Mesothelial cell of epicardium (in vitro differentiated cells): ENCODE measurements at places on chromosomes 1 and 21. TPM values are rescaled to one million over a fixed set of nuclear protein-coding genes. Genes with fewer than 3 reads are reported as not detected.

GRCh38 chr1:109208836-109209463, 4.8 kb upstream of the SARS1 start:
- H3K36me3 ChIP-seq, result no peaks in the 10 kb centered on the region
- H3K27me3 ChIP-seq, result peaks cover 2% of the 10 kb centered on the region
- H3K4me3 ChIP-seq, result no peak overlapping the region
- H3K27ac ChIP-seq, result no peak overlapping the region
- no peaks in the 10 kb centered on the region for H3K4me1 ChIP-seq

GRCh38 chr21:34054259-34054658, 19.1 kb upstream of the MRPS6 start:
- H3K4me1 ChIP-seq, result no peaks in the 10 kb centered on the region
- no peaks in the 10 kb centered on the region for H3K36me3 ChIP-seq
- no peaks in the 10 kb centered on the region for H3K27me3 ChIP-seq
- H3K4me3 ChIP-seq, result no peak overlapping the region
- H3K27ac ChIP-seq, result no peak overlapping the region
- no peak for DNase-seq

- H3K27me3 ChIP-seq, result no peaks in the 10 kb centered on the region
- H3K4me1 ChIP-seq, result peaks cover 2% of the 10 kb centered on the region
- no peak overlapping the region for H3K4me3 ChIP-seq
- H3K27ac ChIP-seq, result no peak overlapping the region
- DNase-seq, result peak; percentile 78
- H3K36me3 ChIP-seq, result no peaks in the 10 kb centered on the region
Observed at GRCh38 chr1:152869808-152870419, 8.2 kb upstream of the SMCP start.

GRCh38 chr1:202213361-202214088, 19.9 kb downstream of the LGR6 start:
- no peaks in the 10 kb centered on the region for H3K36me3 ChIP-seq
- peaks cover 45% of the 10 kb centered on the region for H3K27me3 ChIP-seq
- H3K4me1 ChIP-seq, result peaks cover 14% of the 10 kb centered on the region
- peak overlapping the region; percentile 64 for H3K4me3 ChIP-seq
- no peak overlapping the region for H3K27ac ChIP-seq
- DNase-seq, result no peak

DNA sequence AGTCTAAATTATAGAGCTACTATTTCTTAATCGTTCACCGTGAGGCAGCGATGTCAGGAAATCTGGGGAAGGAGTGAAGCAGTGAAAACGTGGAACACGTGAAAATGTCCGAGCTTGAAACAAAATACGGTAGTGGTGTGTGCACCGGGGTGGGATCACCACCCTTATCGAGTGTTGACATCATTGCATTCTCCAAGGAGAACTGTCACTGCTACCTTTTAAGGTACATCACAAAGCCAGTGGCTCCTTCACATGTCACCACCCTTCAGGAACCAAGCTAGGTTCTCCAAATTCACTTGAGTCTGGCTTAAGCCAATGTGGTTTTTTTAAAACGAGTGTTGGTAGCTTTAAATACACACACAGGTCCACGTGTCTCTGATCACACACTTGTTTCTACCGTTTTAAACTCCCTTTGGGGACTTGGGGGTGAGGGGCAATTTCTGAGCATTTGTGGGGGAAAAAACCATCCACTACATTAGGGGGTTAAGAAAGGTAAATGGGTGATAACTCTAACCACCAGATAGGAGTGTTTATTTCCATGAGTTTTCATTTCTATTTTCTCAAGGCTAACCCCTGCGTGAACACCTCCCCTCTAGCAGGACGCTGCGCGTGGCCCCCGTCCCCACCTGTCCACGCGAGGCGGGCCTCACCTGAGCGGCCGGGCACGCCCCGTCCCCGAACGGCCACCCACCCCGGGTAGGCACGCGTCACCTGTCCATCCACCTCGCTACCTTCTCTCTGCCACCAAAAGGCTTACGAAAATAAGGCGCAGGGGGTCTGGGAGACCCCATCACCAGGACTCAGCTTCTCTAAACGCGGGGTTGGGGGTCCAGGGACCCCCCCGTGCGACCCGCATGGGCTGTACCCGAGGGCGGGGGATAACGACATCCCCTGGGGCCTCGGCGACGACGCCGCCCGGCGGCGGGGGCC, 978 bp downstream of the PRDM15 start:
- peaks cover 1% of the 10 kb centered on the region for H3K36me3 ChIP-seq
- H3K27ac ChIP-seq, result peak overlapping the region; percentile 69
- H3K4me1 ChIP-seq, result peaks cover 14% of the 10 kb centered on the region
- peak; percentile 50 for DNase-seq

- H3K36me3 ChIP-seq, result no peaks in the 10 kb centered on the region
- H3K4me1 ChIP-seq, result peaks cover 16% of the 10 kb centered on the region
- no peak for DNase-seq
- H3K27ac ChIP-seq, result no peak overlapping the region
Observed at GRCh38 chr1:21955058-21955457, 17.9 kb upstream of the HSPG2 start.

DNA sequence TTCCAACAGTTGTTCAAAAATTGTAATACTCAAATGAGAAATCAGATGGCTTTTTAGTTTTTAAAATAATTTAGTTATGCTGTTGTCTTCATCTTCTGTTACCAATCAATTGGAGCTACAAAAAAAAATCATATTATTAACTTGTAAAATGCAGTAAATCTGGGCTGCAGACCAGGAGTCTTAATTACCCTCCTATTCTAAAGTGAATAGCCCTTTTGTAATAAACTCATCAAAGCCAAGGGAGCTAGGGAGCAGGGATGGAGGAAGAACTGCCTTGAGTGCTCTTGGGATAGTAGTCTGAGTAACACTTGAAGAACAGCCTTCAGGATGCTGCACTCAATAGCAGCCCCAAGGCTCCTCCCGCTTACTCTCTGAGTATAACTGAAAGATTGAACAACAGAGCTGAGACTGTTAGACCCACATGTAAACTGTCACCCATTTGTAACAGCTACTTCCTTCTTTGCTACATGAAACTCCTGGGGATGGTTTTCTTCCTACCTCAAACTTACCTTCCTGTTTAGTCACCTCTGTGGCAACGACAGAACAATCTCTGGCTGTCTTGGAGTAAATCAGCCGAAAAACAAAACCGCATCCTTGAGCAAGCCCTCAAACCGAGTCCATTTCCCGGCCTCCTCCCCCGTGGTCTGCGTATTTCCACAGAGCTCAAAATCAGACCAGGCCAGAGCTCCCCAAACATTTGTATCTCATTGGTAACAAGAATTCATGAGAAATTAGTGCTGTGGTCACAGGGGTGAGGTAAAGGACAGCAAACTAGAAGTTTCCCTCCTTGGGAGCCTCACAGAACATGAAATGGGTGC, 55.9 kb downstream of the CD58 start:
- peak overlapping the region; percentile 27 for H3K27ac ChIP-seq
- no peaks in the 10 kb centered on the region for H3K36me3 ChIP-seq
- no peak for DNase-seq
- H3K4me1 ChIP-seq, result peaks cover 6% of the 10 kb centered on the region
- no peaks in the 10 kb centered on the region for H3K27me3 ChIP-seq

DNA sequence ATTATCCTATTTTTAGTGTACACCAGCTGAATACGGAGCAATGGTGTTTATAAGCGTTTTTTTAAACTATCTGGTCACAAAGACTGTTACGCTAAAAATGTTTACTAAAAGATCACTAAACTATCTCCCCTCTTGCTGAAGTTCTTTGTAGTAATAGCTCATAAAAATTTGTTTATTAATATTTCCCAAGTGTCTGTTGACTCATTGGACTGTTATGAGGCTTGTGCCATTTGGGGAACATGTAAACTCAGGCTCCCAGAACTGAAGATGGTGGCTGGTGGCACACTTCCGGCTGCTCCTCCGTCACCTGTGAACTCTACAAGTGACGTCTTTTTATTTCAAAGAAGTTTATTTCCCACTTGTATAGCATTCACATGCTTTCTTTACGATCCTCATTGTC, 46.3 kb downstream of the AIDA start:
- peaks cover 27% of the 10 kb centered on the region for H3K36me3 ChIP-seq
- no peak overlapping the region for H3K4me3 ChIP-seq
- H3K27ac ChIP-seq, result no peak overlapping the region

The KCNA3 gene
- 0.29 to 0.45 TPM (median 0.34 TPM) in 3 replicates for total RNA-seq

The UBXN10 gene
- total RNA-seq, result 2.2 to 2.6 TPM (median 2.3 TPM) in 3 replicates

The IFI44L gene
- total RNA-seq, result 86.8 to 105 TPM (median 88.6 TPM) in 3 replicates
